CD4-positive, alpha-beta T cell treated with Interleukin-17A for 1 hour (primary cell): ENCODE measurements at places on chromosomes 2 and 18.
A peak's percentile ranks its signal among the peaks of the same experiment; 100 is the strongest.

DNA sequence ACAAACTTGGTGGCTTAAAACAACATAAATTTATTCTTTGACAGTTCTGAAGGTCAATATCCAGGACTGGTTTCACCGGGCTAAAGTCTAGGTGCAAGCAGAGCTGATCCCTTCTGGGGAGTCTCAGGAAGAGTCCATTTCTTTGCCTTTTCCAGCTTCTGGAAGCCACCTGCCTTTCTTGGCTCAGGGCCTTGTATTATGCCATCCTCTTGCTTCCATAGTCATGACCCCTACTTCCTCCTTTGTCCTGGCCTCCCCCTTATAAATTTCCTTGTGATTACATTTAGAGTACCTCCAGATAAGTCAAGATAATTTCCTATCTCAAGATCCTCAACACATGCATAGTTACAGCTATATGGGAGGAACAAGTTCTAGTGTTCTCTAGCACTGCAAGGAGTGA lies 1089.5 kb downstream of the LRP1B start:
- no peak for DNase-seq

DNA sequence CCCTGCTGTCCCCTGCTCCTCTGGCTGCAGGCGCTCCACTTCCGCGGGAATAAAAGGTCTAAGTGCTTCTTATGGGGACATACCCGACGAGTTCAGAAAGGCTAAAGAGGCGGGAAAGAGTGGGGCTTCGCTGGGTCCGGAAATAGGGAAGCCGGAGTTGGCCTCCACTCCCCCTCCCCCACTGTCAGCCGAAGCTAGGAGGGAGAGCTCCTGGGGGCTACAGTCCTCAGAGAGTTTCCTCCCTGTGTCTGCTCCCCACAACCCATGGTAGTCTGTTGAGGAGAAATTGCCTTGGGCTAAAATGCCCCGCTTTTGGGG lies 7.2 kb downstream of the GAD1 start:
- no peak for DNase-seq

GRCh38 chr18:36322734-36323133 lies 25.2 kb downstream of the FHOD3 start:
- no peak for DNase-seq

- DNase-seq, result peak; percentile 57
Observed at GRCh38 chr2:25252291-25253152, 84.1 kb upstream of the POMC start.

DNA sequence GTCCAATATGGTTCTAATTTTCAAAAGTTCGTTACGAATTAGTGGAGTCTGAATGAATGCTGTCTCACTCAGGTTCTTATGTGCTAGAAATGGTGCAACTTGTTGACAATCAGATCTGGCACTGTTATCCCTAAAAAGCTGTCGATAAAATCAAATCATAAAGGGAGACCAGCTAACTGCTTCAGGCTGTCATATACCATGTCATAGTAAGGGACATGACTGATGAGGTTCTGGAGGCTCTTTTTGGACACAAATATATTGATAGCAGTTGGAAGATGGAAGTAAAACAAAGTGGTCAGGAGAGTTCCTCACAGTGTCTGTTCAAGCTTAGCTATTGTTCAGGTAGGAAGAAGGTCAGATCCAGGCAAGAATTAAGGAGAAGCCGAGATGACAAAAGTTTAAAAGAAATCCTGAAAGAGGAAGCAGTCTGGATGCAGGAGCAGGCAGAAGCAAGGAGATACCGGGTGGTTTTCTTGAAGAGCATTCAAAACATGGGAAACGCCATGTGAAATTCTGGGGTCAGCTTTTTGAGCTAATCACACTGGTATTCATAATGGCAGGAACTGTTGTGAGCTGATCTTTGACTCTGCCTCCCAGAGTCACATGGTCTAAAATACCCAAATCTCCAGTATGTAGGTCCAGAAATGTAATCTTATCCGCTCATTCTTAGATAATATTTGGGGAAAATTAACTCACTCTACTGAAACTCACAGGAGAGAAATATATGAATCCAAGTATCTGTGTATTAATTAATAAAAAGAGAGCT lies 9.4 kb upstream of the CAVIN2 start:
- DNase-seq, result no peak

DNA sequence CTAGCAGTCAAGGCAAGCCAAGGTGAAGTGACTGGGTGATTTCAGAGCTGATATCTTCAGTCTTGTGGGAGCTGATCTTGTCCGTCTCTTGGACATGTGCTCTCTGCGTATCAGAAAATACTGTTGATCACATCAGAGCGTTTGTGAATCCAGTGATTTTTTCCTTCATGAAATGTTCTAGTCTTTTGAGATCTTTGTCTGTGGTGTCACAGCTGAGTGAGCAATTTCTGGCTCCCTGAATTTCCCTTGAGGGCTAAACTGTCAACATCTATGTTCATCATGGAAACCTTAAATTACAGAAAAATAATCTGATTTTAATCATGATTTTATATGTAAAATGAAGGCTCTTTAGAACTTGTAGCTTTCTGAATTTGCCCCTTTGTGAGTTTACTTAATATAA lies 432.0 kb downstream of the CCDC85A start:
- DNase-seq, result no peak

DNA sequence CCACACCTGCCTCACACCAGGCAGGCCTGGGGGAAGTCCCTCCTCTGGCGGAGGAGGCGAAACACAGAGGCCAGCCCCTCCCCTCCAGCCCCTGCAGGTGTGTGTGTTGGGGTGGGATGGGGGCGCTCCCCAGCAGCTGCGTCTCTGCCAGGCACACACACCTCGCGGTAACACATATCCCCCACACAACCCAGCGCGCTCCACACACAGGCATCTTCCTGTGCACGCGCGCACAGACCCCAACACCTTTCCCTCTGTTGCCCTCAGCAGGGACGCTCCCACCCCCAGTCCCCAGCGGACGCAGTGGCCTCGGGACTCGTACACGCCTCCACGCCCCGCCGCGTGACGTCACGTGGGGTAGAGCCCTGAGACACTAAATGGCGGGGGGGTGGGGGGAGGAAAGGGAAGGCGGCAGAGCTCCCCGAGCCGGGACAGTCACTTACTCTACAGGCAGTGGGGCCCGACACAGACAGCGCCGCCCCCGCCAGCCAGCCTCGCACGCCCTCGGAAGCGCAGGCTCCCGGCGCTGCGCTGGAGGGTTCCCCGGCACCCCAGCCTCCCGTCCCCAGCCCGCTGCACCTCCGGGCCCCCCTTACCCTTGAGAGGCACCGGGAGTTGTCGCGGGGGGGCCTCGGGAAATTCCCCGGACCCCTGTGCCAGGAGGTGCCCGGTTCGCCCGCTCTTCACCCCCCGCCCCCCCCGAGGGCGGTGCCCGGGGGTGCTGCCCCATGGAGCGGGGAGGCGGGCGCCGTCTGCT lies at the start of gene WNT10A:
TSS of gene WNT10A (plus strand) at position 751 of the 757 bp plus-strand sequence. CDS start 144 bp downstream, outside the sequence.
- peak; percentile 90 for DNase-seq

DNA sequence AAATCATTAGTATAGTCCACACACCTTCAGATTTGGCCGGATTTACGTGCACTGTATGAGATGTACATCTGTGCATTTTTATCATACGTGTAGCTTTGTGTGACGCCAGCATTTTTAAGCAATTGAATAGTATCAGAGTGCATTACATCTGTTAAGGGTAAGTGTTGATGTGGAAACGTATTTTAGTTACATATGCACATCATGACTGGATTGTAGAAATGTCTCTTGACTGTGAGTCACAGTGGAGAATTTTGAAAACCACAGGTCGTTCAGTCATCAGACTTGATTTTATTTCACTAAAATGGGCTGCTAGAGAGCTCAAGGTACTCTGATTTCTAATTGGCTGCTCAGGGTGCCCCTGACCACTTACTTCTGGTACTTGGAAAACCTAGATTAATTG lies 5.4 kb upstream of the GPBAR1 start:
- DNase-seq, result no peak

GRCh38 chr2:218798767-218799504 lies 17.0 kb downstream of the CYP27A1 start:
- DNase-seq, result no peak

- peak; percentile 54 for DNase-seq
Observed at GRCh38 chr18:3177902-3178687, 41.7 kb downstream of the MYOM1 start.

DNA sequence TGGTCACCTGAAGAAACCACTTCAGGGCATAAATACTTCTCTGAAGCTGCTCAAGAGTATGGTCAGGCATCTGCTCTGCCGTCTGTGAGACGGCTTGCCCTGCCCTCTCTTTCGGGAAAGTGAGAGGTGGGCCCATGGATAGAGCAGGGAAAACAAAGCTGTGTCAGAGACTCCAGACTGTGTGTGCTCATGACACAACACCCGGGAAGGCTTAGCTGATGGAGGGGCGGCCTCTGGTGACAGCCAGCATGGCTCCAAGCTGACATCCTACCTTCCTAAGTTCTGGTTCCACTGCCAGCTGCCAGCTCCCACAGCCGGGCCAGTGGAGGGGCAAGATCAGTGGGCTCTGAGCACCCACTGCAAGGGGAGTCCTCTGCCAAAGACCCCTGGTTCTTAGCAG lies 215.3 kb downstream of the ANKRD30B start:
- no peak for DNase-seq

- DNase-seq, result no peak
Observed at GRCh38 chr2:44269831-44270230, 5.4 kb upstream of the SLC3A1 start.

DNA sequence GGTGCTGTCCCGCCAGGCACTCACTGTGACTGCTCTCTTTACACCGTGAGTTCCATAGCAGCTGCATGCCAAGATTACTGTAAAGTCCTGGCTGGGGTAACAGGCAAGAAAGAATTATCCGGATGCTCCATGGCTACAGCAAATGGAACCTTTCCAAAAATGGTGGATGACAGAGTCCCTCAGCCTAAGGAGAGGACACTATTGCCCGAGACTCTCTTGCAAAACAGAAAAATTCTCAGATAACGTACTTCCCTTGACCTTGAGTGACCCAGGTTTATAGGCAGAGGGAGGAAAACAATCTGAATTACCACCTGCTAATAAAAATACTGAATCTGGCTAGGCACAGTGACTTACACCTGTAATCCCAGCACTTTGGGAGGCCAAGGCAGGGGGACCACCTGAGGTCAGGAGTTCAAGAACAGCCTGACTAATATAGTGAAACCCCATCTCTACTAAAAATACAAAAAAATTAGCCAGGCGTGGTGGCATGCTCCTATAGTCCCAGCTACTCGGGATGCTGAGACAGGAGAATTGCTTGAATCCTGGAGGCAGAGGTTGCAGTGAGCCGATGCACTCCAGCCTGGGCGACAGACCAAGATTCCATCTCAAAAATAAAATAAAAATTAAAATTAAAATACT lies 4.5 kb downstream of the CYS1 start:
- DNase-seq, result no peak

DNA sequence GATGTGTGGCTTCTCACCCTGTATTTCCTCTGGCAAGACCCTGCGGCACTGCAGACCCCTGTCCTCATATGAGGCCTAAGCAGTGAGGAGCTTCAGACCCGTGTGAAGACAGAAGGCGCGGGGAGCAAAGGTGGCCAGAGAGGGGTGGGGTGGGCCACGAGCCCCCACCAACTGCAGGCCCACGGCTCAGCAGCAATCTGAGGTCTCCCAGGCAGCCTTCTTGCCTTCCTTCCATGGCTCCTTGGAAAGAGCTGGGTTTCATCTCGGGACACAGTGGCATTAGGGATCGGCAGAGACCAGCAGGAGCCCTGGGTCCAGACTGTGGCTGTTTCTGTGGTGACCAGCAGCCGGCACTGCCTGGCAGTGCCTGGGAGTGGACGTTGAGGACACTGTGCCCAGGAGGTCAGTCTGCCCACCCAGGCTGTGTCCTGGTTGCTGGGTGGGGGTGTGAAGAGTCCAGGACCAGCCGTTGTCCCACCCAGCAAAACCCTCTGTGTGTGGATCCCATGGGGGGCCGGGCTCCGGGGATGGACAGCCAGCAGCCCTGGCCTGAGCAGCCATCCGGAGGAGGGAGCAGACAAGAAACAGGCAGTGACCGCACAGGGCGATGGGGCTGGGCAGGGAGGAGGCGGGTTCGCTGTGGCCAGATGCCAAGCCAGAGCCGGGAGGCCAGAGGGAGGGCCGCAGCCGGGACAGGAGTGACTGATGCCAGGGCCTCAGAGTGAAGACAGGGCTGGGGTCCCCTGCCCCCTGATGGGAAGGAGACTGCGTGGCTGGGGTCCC lies 73.8 kb downstream of the RRM2 start:
- no peak for DNase-seq

DNA sequence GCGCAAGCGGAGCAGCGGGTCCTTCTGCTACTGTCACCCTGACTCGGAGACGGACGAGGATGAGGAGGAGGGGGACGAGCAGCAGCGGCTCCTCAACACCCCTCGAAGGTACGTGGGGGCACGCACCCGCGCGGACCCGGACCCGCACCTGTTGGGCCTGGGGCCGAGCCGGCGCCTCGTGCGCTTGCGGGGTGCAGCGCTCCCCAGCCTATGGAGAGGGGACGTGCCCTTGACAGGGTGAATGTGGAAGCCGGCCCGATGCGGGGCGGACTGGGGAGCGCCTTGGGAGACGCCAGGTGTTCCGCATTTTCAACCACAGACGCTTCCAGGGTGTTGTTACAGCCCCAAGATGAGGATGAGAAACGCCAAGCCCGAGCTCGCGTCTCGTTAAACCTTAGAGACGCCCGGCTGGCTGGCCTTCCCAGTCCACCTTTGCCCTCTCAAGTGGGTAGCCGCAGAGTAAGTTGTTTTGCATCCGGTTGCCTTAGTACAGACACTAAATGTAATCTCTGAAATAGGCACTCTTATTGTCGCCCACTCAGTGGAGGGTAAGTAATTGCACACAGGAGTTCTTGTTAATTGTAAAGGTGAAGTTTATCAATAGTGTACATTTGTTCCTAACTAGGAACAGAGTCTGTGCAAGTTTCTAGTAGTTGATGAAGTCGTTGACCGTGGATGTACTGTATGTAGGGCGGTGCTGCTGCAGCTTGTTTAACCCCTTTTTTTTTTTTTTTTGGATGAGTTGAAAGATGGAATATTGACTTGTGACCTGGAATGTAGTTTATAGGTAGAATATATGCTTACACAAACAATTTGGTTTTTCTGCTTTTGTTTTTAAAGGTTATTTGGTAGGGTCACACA lies 815 bp downstream of the GMCL1 start:
- peak; percentile 59 for DNase-seq

GRCh38 chr18:57441071-57441794 lies 6.1 kb downstream of the ONECUT2 start:
- no peak for DNase-seq

GRCh38 chr18:57084331-57085271 lies 62.3 kb upstream of the BOD1L2 start:
- peak; percentile 2 for DNase-seq

- DNase-seq, result no peak
Observed at GRCh38 chr2:20757405-20758090, 65.4 kb downstream of the LDAH start.

GRCh38 chr2:23538566-23538965 lies 153.6 kb downstream of the KLHL29 start:
- no peak for DNase-seq

- DNase-seq, result no peak
Observed at GRCh38 chr2:23453432-23453831, 68.5 kb downstream of the KLHL29 start.

- no peak for DNase-seq
Observed at GRCh38 chr18:59576541-59577385, 120.5 kb downstream of the CCBE1 start.

GRCh38 chr18:11960743-11961380 lies 20.4 kb upstream of the IMPA2 start:
- no peak for DNase-seq
